ENCODE measurements at places on chromosomes 5 and 9.
A peak's percentile ranks its signal among the peaks of the same experiment; 100 is the strongest.

- no peak overlapping the region for H3K27ac ChIP-seq
- H3K4me3 ChIP-seq, result no peak overlapping the region
- no peaks in the 10 kb centered on the region for H3K36me3 ChIP-seq
- H3K27me3 ChIP-seq, result peaks cover 19% of the 10 kb centered on the region
Measured at GRCh38 chr9:134502266-134502791, 139.3 kb upstream of the COL5A1 start.

GRCh38 chr5:97627272-97627671 lies 444.2 kb upstream of the RIOK2 start:
- no peaks in the 10 kb centered on the region for H3K4me1 ChIP-seq
- no peaks in the 10 kb centered on the region for H3K27me3 ChIP-seq
- no peak overlapping the region for H3K27ac ChIP-seq
- H3K36me3 ChIP-seq, result no peaks in the 10 kb centered on the region
- no peak for DNase-seq

DNA sequence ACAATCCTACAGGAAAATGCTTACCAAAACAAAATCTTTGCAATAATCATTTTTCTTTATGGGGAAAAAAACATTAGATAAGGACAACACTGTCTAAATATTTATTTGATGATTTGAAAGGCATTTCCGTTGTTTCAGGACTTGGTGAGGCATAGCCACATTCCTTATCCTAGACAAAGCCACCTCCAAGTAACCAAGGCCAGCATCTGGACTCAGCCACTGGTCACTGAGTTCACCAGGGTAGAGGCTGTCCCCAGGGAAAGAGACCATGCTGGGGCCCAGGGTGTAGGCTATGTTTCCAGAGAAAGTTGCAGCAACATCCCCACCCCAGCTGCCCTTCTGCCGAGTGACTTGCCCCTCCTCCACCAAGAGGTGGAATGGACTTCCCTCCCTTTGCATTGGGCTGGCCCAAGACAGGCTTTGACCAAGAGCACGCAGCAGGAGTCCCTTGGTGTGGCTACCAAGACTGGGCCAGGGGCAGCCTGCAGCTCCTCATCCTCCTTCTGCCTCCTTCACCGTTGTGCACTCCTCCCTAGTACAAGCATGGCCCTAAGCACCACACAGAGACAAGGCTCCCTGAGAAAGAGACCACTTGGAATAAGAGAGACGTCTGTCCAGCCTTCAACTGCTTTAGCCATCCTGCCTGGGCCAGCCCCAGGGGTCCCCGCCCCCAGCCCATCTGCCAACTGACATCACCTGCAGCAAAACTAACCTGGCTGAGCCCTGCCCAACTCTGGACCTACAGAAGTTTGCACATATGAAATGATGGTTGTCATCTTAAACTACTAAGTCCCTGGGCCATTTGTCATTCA lies 68.1 kb upstream of the SPIN1 start:
- peaks cover 6% of the 10 kb centered on the region for H3K4me1 ChIP-seq
- H3K4me3 ChIP-seq, result no peak overlapping the region
- H3K27ac ChIP-seq, result no peak overlapping the region
- H3K36me3 ChIP-seq, result no peaks in the 10 kb centered on the region

DNA sequence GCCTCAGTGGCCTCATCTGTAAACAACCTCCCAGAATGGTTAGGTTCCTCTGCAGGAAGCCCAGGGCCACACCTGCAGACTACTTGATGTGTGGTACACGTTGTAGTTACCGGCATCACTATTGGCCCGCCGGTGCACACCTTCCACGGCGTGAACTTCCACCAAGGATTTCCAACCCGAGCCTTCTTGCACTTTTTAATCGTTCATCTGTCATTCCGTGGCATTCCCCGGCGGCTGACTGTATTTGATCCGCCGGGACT lies 5.3 kb upstream of the TRIM41 start:
- DNase-seq, result no peak
- peaks cover 40% of the 10 kb centered on the region for H3K4me1 ChIP-seq
- H3K4me3 ChIP-seq, result peak overlapping the region; percentile 93

DNA sequence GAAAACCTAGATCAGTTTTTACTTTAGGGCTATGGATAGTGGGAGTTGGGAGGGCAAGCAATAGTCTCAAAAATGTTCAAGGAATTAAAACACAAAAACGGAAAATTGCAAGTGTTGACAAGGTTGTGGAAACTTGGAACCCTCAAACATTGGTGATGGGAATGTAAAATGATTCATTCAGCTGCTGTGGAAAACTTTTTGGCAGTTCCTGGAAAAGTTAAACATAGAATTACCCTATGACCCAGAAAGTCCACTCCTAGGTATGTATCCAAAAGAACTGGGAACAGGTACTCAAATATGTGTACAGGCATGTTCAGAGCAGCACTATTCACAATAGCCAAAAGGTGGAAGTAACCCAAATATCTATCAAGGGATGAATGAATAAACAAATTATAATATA lies 1.2 kb upstream of the MSANTD3 start:
- DNase-seq, result no peak
- H3K36me3 ChIP-seq, result peaks cover 4% of the 10 kb centered on the region
- peak overlapping the region; percentile 95 for H3K4me3 ChIP-seq
- peak overlapping the region; percentile 21 for H3K27ac ChIP-seq
- H3K4me1 ChIP-seq, result peaks cover 17% of the 10 kb centered on the region

DNA sequence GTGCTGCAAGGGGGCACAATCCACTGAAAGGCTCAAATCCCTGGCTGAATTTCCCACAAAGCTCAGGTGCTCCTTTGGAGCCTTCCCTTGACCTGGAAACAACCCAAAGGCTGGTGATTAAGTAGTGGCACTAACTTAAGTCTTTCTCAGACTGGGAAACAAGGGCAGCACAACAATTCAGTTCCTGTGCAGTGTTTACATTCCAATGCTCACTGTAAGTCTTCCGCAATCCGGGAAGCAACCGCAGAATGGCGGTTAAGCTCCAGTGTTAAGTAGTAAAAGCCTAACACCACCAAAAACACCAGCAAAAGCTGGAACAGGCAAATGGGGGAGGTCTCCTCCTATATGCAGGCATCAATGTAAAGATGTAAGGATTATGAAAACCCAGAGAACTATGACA lies 117.2 kb downstream of the TRPM3 start:
- no peak for DNase-seq
- no peaks in the 10 kb centered on the region for H3K36me3 ChIP-seq
- H3K4me1 ChIP-seq, result no peaks in the 10 kb centered on the region

DNA sequence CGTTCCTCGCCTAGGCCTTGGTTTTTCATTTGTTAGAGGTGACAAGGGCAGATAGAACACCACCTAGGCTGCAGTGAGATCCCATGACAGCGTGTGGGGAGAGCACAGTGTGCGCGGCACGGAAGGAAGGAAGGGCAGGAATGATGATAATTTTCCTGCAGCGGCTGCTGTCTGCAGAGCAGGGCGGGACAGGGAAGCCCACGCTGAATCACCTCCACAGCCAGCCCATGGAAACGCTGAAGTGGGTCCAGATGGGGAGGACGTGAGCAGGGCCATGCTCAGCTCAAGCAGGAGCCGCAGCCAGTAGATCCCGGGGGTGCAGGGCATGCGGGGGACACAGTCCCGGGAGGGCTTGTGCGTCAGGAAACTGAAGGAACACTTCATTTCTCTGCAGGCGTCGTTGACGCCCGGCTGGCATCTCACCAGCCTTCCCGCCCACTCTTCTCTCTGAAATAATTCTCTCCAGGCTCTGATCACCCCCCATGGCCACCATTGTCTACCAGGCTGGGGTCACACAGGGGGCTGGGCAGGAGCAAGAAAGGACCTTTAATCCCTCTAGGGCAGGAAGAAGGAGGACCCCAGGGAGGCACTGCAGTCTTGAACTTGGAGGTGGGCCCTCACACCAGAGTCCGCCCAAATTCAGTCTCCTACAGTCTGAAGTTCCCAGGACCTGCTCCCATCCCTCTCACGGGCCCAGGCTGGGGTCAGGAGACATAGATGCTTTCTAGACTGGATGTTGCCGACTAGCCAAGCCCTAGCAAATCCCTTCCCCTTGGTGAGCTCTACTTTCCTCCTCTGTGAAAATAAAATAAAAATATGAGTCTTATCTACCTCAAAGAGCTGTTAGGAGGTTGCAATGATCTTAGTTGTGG lies 20.9 kb upstream of the SYNPO start:
- no peak overlapping the region for H3K27ac ChIP-seq
- H3K4me3 ChIP-seq, result no peak overlapping the region
- peaks cover 17% of the 10 kb centered on the region for H3K4me1 ChIP-seq
- no peak for DNase-seq
- H3K36me3 ChIP-seq, result peaks cover 2% of the 10 kb centered on the region

DNA sequence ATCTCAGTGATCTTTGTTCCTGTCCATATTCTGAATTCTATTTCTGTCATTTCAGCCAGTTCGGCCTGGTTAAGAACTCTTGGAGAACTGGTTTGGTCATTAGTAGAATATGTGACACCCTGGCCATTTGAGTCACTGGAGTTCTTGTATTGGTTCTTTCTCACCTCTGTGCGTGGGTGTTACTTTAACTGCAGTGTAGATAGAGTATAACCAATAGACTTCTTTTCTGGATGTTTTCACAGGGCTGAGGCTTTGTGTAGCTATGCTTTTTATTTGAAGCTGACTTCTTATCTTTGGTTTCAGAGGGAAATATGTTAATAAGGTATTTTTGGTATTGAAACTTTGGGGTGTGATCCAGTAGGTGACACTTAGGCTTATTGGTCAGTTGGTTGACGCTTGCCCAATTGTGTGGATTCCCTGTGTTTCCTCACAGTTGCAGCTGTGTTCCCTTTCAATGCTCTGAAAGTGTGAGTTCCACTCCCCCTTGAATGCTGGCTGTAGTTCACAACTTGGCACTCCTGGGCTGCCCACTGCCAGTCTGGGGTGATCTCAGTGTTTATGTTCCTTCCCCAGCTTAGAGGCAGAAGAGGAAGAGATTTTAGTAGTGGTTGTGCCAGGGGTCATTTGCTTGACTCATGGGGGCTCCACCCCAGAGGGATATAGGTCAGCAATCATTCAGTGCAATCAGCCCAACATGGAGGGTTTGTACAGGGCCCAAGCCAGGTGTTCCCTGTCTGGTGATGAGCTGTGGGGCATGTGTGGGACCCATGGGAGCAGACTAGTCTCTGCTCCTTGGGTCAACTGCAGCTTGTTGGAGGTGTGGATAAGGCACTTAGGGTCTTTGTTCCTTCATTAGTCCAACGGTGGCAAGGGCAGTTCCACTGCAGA lies 34.9 kb upstream of the TEK start:
- H3K4me1 ChIP-seq, result no peaks in the 10 kb centered on the region
- no peaks in the 10 kb centered on the region for H3K36me3 ChIP-seq
- no peak for DNase-seq
- H3K4me3 ChIP-seq, result no peak overlapping the region
- H3K27me3 ChIP-seq, result no peaks in the 10 kb centered on the region

DNA sequence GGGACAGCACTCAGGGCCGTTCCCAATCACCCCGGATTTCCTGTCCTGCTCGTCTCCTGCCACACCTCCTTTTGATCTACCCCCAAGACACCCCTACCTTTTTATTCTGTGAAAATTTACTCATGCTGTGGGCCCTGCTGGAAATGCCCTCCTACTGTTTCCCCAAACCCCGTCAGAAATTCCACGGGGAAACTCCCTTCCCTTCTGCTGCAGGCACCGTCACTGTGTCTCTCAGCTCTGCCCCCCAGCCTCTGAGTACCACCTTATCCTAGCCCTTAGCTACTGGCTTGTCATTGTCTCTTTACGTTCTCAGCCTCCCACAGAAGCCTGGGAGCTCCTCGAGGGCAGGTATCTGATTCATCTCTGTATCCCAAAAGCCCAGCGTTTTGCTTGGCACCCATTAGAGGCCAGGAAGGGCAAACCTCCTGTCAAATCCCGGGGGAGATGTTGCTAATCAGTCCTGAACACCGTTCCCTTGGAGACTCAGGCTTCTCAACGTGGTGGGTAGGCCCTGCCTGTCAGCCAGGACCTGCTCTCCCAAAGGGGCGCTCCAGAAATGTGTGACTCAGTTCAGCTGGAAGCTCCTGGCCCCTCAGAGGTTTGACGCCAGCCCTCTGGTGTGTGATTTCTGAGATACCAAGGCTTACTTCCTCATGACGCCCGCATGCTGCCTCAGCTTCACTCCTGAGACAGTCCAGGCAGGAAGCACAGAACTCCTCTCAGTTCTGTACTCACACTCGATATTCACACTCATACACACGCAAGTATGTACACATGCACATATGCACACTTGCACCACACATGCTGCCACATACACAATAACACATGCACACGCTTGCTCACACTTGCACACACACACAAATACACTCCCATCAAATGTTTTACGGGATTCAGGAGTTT lies 50.7 kb upstream of the GRHPR start:
- H3K36me3 ChIP-seq, result peaks cover 2% of the 10 kb centered on the region
- peak overlapping the region; percentile 57 for H3K4me3 ChIP-seq
- peaks cover 91% of the 10 kb centered on the region for H3K4me1 ChIP-seq
- peak overlapping the region; percentile 100 for H3K27ac ChIP-seq

GRCh38 chr5:96008987-96009647 lies 47.5 kb upstream of the ELL2 start:
- no peaks in the 10 kb centered on the region for H3K27me3 ChIP-seq
- H3K4me3 ChIP-seq, result no peak overlapping the region

- no peaks in the 10 kb centered on the region for H3K36me3 ChIP-seq
- no peak for DNase-seq
- H3K4me1 ChIP-seq, result no peaks in the 10 kb centered on the region
- no peak overlapping the region for H3K4me3 ChIP-seq
Measured at GRCh38 chr5:180739271-180739670, 587 bp downstream of the OR2Y1 start.

- peaks cover 48% of the 10 kb centered on the region for H3K36me3 ChIP-seq
- no peak overlapping the region for H3K4me3 ChIP-seq
- no peak overlapping the region for H3K27ac ChIP-seq
- no peaks in the 10 kb centered on the region for H3K27me3 ChIP-seq
- DNase-seq, result no peak
Measured at GRCh38 chr9:131235480-131235851, 40.8 kb downstream of the FAM78A start.

- no peaks in the 10 kb centered on the region for H3K36me3 ChIP-seq
- DNase-seq, result no peak
- H3K4me3 ChIP-seq, result no peak overlapping the region
- no peaks in the 10 kb centered on the region for H3K27me3 ChIP-seq
- no peak overlapping the region for H3K27ac ChIP-seq
- H3K4me1 ChIP-seq, result peaks cover 15% of the 10 kb centered on the region
Measured at GRCh38 chr5:123450114-123450513, 26.9 kb upstream of the CEP120 start.

DNA sequence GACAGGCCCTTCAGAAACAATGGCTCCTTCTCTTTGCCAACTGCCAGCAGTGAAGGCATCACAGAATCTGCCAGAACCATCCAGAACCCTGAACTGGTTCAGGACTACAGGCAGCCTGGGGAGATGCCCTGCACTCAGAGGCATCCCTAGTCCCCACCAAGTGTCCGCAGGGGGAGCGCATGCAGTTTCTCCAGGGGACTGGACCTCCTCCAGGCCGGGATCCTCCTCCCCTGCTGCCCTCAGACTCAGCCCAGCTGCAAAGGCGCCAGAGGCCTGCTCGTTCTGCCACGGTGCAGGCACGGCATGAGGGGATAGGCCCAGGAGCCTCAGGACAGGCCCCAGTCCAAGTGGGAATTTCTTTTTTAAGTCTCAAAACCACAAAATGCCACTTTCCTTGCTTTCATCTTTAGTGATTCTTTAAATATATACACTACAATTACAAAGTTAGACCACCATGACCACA lies 72.0 kb downstream of the SEMA4D start:
- H3K27ac ChIP-seq, result peak overlapping the region; percentile 84
- H3K36me3 ChIP-seq, result peaks cover 5% of the 10 kb centered on the region
- DNase-seq, result no peak
- no peaks in the 10 kb centered on the region for H3K27me3 ChIP-seq
- peak overlapping the region; percentile 61 for H3K4me3 ChIP-seq
- peaks cover 88% of the 10 kb centered on the region for H3K4me1 ChIP-seq

- peaks cover 37% of the 10 kb centered on the region for H3K27me3 ChIP-seq
- peaks cover 16% of the 10 kb centered on the region for H3K36me3 ChIP-seq
- H3K27ac ChIP-seq, result no peak within 1 kb of the TSS
- DNase-seq, result no peak
- H3K4me1 ChIP-seq, result peaks cover 11% of the 10 kb centered on the region
- H3K4me3 ChIP-seq, result peak within 1 kb of the TSS; percentile 73
Measured at GRCh38 chr5:178590141-178590923, at the start of gene COL23A1. Gene COL23A1 (minus strand): TSS chr5:178590393.

All from activated B cell treated with CpG ODN at 0.5 μM for 24 hours (primary cell).